ENCODE measurements at places on chromosomes 1 and 21.

- DNase-seq, result no peak
Observed at GRCh38 chr1:231890791-231891190, 264.2 kb downstream of the DISC1 start.

DNA sequence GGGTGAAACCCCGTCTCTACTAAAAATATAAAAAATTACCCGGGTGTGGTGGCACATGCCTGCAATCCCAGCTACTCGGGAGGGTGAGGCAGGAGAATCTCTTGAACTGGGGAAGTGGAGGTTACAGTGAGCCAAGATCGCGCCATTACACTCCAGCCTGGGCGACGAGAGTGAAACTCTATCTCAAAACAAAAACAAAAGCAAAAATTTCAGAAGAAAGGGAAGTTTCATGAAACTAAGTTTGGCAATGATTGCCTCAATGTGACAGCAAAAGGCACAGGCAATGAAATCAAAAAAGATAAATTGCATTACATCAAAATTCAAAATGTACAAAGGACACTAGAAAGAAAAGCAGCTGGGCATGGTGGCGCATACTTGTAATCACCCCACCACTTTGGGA is 40.1 kb downstream of the BTF3L4 start:
- DNase-seq, result no peak

GRCh38 chr1:30377230-30378002 is 346.0 kb downstream of the MATN1 start:
- DNase-seq, result no peak

- no peak for DNase-seq
Observed at GRCh38 chr1:174157157-174157806, 2.0 kb upstream of the RABGAP1L start.

DNA sequence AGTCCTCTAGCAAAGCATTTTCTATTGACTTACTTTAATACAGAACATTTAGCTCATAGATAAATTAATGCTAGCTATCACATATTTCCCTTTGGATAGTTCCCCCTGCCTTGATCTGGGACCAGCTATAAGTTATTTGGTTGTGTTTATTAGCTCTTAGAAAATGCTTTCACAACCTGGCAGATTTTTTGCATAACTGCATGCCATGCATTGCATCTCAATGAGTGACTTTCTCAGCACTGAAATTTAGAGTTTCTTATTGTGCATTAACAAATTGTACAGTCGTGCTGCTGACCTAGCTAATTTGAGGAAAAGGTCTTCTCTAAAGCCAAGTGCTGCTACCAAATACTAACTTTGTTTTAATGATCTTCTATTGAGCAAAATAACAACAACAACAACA is 164.8 kb downstream of the PLPPR5 start:
- DNase-seq, result no peak

- no peak for DNase-seq
Observed at GRCh38 chr1:10117865-10118264, 85.1 kb downstream of the UBE4B start.

DNA sequence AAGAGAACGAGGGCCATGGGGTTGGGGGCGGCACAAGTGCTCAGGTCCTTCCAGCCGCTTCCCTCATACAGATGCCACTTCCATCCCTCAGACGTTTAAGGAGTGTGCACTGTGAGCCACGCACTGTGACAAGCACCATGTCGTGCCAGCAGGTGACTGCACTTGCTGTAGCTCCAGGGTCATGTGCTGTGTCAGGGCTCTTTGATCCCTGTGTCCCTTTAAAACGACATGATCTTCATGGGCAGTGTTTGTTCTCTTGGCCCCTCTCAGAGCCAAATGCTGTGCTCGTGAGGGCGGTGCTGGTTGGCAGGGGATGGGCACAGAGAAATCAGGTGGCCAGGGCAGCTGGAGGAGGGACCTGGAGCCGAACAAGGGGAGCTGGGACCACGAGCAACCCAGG is 19.9 kb downstream of the IL10RB start:
- no peak for DNase-seq

DNA sequence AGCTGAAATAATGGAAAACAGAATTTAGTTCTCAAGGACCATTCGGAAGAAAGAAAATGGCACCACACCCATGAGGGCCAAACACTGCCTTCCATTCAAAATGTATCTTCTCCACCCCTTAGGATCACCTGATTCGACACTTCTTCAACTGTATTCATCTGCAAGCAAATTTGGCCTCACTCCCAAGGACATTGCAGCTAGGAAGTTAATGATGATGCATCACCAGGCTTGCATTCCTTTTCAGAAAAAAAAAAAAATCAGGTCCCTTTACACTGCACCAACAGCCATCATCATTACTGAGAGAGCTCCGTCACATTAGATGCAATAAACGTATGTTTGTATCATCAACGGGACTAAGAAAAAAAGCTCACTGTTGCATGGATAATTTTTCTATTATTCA is 368.3 kb downstream of the PCP4 start:
- no peak for DNase-seq

- no peak for DNase-seq
Observed at GRCh38 chr1:228020686-228021354, 14.0 kb downstream of the WNT3A start.

- no peak for DNase-seq
Observed at GRCh38 chr1:35915693-35916092, 15.2 kb upstream of the AGO3 start.

- DNase-seq, result no peak
Observed at GRCh38 chr1:19737104-19737825, 62.5 kb downstream of the TMCO4 start.

DNA sequence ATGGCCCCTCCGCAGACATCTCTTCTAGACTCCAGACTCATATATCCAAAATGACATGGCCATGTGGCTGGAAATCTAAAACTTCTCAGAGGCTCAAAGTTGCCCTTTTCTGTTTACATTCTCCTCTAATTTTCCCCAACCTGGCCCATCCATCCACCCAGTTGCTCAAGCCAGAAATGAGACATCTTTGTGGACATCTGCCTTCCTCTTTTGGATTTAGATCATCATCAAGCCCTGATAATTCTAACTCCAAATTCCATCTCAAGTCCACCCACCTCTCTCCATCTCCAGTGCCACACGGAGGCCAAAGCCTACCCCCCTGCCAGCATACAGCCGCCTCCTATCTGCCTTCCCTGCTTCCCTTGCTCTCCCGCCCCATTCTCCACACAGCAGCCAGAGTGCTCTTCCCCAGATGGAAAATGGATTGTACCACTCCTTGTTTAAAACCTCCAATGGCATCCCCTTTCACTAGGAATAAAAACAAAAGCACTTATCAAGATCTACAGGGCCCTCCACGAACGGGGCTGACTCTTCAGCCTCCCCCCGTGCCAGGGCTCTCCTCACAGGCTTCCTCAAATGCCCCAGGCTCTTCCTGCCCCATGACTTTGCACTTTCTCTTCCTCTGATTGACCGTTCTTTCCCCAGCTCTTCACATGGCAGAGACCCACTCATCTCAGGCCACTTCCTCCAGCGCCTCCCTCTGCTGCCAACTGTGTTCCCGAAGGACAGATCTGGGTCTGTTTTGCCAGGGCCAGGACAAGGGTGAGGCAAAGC is 40.1 kb downstream of the SYT6 start:
- DNase-seq, result no peak

DNA sequence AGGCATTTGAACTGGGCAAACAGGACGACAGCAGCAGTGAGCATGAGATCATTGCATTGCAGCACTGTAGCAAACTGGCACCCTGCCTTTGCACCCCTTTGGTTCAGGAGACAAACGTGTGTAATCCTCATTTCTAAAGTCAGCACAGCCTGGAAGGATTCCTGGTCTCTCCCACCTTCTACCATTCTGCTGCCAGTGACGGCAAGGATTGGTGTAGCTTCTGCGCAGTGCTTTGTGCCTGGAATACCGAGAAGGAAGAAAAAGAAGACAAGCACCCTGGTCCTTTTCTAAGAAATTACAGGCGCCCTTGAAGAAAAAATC is 805.3 kb downstream of the USP25 start:
- no peak for DNase-seq

DNA sequence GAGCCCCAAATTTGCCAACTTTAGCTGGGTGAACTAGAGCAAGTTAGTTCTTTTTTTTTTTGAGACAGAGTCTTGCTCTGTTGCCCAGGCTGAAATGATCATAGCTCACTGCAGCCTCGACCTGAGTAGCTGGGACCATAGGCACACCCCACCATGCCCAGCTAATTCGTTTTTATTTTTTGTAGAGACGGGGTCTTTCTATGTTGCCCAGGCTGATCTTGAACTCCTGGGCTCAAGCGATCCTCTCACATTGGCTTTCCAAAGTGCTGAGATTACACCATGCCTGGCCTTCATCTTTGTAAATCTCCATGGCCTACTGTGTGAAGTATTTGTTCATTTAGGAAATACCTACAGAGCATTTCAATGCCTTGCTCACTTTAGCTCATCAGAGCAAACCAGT is 105.6 kb upstream of the SLC44A3 start:
- no peak for DNase-seq

DNA sequence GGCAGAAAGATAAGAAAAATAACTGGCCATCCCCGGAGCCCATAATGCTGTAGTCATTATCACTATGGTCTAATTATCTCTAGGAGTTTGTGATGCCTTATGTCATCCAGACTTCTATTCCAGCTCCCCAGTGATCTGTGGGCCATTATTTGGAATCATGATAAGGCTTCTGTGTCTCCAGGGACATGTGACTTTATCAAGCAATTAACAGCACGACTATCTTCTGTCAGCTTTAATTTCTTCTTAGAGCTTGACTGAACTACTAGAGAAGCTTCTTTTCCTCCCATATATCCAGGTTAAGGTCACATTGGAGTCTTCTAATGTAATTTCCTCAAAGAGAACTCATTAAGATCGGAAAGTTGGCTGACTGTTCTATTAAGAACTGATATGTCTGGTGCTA is 100.4 kb downstream of the LHX8 start:
- DNase-seq, result no peak
